Stimulated activated CD4-positive, alpha-beta T cell treated with anti-CD3 and anti-CD28 coated beads, Interleukin-15, amount 100 ng/mL, for 1 hour (primary cell): ENCODE measurements at places on chromosomes 4 and X.

GRCh38 chr4:82705169-82705927 is 93.2 kb downstream of the SCD5 start:
- no peak for DNase-seq

DNA sequence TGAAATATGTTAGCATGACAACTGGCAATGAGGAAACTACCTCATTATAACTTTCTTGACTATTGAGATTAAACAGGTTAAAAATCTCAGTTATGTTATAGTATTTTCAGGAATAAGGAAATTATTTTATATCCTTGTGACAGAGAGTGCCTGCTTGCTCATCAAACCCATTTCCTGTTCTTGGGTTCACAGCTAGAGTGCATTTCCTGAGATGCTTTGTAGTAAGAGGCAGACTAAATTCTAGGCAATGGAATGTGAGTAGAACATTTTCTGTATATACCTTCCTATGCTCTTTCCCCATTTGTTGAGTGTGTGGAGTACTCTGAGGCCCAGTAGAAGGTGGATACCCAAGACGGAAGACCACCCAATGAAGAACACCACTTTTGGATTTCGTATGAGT is 96.9 kb upstream of the CASK start:
- no peak for DNase-seq

DNA sequence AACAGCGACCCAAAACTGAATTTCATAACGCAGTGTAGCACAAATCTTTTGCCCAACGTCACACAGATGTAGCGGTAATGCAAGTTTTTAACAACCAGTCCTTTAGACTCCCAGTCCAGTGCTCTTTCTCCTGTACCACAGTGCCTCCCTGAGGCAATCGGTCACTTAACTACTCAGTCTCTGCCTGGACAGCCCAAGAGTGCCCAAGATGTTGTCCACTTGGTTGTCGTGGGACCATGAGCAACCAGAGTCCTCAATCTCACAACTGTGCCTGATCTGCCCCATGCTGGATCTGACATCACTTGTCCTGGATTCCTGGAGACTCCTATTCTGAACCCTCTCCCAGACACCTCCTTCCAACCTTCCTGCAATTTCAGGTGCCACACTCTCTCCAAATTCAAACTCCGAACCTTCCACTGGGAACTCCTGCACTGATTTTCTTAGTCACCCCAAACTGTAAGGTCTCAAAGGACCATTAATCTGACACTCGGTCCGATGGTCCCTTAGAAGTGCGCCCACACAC is 702 bp downstream of the MMGT1 start:
- no peak for DNase-seq

GRCh38 chr4:22857411-22857810 is 164.7 kb downstream of the GBA3 start:
- no peak for DNase-seq

DNA sequence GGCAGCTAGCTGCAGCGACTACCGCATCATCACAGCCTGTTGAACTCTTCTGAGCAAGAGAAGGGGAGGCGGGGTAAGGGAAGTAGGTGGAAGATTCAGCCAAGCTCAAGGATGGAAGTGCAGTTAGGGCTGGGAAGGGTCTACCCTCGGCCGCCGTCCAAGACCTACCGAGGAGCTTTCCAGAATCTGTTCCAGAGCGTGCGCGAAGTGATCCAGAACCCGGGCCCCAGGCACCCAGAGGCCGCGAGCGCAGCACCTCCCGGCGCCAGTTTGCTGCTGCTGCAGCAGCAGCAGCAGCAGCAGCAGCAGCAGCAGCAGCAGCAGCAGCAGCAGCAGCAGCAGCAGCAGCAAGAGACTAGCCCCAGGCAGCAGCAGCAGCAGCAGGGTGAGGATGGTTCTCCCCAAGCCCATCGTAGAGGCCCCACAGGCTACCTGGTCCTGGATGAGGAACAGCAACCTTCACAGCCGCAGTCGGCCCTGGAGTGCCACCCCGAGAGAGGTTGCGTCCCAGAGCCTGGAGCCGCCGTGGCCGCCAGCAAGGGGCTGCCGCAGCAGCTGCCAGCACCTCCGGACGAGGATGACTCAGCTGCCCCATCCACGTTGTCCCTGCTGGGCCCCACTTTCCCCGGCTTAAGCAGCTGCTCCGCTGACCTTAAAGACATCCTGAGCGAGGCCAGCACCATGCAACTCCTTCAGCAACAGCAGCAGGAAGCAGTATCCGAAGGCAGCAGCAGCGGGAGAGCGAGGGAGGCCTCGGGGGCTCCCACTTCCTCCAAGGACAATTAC is 1.4 kb downstream of the AR start:
- DNase-seq = no peak

GRCh38 chr4:53490161-53490956 is 100.9 kb downstream of the LNX1 start:
- no peak for DNase-seq

DNA sequence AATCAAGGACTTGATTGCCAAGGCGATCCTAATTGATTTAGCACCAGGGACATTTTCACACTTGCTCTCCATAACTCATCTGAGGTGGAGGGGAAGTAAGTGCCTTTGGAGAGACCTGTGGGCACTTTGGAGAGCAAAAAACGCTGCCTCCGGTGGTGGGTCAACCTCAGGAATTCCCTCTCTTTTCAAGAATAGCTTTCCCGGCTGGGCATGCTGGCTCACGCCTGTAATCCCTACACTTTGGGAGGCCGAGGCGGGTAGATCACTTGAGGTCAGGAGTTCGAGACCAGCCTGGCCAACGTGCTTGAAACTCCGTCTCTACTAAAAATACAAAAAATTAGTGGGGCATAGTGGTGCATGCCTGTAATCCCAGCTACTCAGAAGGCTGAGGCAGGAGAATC is 49.2 kb downstream of the PRPS1 start:
- DNase-seq = no peak

DNA sequence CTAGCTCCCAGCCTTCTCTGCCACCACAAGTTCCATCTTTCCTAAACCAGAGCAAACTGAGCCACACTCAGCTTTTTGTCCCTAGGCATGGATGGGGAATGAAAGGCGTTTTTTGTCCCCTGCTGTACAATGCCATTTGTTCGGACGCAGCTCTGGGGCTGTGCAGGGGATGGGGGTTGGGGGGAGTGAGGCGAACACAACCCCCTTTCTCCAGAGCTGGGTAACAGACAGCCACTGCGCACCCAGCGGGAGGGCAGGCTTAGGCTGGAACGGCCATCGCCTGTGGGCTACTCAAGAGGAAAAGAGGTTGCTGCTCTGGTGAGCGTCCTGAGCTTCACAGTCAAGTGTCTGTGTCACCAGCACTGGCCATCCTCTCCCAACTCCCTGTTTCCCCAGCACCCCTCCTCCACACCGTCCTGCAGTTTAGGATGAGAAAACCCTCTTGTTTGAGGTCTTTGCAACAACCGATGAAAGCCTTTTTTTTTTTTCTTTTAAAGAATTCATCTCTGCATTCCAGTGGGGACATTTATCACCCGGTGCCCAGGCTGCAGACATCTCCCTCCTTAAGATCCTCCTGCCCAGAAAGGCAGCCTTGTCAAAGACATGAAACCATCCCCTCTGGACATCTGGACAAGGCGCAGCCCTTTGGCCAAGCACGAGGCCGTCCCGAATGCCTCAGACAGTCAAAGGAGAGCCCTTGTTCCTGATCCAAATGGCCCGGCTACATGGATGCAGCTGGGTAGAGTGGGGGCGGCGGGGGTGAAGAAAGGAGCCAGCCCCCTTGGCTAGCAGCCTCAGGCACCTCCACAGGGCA is 419.6 kb downstream of the BCOR start:
- no peak for DNase-seq

DNA sequence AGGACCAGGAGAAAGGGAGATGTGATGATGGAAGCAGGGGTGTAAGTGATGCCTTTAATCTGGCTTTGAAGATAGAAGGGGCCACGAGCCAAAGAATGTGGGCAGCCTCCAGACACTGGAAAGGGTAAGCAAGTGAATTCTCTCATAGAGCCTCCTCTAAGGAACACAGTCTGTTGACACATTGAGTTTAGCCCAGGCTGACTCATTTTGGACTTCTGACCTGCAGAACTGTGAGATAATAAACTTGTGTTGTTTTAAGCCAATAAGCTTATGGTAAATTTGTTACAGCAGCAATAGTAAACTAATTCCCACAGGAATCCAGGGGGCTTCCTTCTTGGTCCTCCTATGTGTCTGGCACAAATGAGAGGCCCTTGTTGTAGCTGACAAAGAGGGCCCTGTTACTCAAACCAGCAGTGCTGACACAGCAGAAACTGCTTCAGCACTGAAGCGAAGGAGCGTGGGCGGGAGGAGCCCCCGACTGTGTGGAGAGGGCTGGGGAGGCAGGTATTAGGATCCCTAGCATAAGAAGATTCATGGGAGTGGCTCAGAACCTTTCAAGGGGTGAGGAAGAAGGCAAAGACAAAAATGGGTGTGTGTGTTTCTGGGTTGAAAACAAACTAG is 268.7 kb downstream of the NR3C2 start:
- no peak for DNase-seq

DNA sequence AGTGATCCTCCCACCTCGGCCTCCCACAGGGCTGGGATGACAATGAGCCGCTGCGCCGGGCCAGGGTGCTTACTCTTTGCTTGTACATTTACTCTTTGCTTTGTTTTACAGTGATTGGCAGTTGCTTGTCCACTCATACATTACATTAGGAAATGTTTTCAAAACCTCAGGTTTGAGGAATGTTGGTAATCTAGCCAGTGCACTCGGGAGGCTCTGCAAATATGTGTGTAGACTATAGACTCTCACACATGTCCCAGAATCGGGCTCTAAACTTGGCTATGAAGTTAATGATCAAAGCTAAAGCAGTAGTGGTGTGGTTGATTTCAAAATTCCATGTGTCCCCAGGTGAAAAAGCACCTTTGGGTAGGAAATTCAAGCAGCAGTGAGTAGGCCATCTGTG is 20.5 kb downstream of the TRMT44 start:
- no peak for DNase-seq

DNA sequence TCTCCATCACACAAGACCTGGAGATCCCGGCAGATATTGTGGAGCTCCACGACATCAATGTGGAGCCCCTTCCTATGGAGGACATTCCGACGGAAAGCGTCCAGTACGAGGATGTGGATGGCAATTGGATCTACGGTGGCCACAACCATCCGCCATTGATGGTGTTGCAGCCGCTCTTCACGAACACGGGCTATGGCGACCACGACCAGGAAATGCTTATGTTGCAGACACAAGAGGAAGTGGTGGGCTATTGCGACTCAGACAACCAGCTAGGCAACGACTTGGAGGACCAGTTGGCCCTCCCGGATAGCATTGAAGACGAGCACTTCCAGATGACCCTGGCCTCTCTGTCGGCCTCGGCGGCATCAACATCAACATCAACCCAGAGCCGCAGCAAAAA is 717 bp downstream of the YY2 start:
- DNase-seq = no peak

DNA sequence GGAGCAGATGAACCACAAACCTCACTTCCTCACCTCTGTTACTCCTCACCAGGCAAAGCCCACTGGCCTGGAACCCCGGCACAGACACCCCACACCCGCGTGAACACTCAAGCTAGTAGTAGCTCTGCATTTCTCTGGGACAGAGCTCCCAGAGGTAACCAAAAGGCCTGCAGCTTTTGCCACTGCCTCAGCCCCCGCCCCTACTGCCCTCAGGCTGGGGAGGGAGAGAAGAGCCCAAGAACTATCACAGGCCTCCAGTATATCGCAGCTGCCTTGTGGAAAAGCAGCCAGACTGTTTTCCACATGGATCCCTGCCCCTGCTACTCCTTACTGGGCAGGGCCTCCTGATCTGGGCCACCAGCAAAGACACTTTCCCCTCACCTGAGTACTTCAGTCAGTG is 728.7 kb upstream of the ACTRT1 start:
- no peak for DNase-seq

DNA sequence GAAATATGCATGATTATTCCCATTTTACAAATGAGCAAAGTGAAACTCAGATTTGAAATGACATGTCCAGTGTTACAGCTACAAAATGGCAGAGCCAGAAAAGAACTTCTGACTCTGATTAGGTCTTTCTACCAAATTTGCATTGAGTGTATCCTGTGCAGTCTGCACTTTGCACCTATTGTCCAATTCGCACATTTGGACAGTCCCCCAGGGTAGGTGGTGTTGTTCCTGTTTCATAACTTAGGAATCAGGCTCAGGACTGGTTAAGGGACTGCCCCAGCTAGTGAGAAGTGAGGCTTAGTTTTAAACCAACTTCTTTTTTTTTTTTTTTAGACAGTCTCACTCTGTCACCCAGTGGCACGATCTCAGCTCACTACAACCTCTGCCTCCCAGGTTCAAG is 137.9 kb upstream of the NALF2 start:
- DNase-seq = no peak

GRCh38 chr4:76984788-76985211 is 35.2 kb downstream of the SEPTIN11 start:
- DNase-seq = no peak

DNA sequence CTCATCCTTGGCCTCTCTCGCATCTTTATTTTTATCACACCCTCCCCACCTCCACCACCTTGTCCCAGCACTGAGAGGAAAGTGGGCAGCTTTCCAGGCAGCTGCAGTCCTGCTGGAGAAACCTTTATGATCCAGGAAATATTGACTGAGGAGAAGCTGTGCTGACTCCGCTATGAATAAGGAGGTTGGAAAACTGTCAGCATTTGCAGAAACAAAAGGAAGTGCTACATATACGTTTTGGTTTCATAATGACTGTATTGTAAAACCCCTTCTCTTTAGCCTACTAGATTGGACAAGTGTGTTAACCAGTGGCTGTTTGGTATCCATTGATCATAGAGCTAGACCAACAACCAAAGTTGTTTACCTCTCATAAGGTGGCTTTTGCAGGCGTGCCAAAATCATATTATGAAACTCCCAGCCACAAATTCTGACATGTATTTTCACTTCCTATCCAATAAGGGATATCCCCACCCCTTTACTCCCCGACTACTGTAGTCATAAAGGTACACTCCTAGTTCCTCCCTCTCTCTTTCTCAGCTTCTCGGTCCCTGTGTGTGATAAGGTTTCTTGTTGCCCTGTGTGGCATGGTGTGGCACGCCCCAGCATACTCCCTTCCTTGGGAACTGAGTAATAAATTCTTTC is 88.4 kb downstream of the GPR143 start:
- no peak for DNase-seq

GRCh38 chrX:42386681-42387080 is 391.3 kb downstream of the PPP1R2C start:
- DNase-seq = no peak

- DNase-seq = no peak
Observed at GRCh38 chr4:48138936-48139335, 4.9 kb upstream of the TXK start.

DNA sequence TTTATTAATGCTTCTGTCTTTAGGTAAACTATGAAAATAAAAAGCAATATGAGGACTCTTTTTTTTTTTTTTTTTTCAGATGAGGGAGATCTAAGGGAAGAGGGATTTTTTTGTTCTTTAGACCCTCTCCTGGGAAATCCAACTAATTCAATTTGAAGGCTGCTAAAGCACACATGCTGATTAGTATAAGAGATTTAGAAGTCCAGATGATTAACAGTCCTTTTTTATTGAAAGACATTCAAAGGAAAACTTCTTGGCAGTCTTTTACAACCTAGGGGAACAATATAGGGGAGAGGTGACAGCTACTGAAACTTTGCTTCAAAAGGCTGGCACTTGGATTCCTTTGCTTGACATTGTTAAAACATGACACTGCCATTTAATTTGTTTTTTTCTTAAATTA is 602.5 kb downstream of the RAPGEF2 start:
- DNase-seq = no peak

GRCh38 chr4:25449270-25449669 is 72.2 kb downstream of the ANAPC4 start:
- DNase-seq = no peak
